Stimulated activated CD8-positive, alpha-beta memory T cell treated with anti-CD3 and anti-CD28 coated beads, Interleukin-7, amount 100 ng/mL, for 1 hour (primary cell): ENCODE measurements at places on chromosomes 3 and 15.

GRCh38 chr15:70376929-70377691 is 279.4 kb upstream of the TLE3 start:
- DNase-seq: no peak

GRCh38 chr3:42979044-42979972 is at the start of gene GASK1A:
Gene GASK1A, plus strand, starts transcription at chr3:42979311. Its CDS starts 332 bp downstream, at chr3:42979643.
- no peak for DNase-seq

- DNase-seq: no peak
These were observed 47.2 kb upstream of the PARL start for GRCh38 chr3:183931881-183932280.

DNA sequence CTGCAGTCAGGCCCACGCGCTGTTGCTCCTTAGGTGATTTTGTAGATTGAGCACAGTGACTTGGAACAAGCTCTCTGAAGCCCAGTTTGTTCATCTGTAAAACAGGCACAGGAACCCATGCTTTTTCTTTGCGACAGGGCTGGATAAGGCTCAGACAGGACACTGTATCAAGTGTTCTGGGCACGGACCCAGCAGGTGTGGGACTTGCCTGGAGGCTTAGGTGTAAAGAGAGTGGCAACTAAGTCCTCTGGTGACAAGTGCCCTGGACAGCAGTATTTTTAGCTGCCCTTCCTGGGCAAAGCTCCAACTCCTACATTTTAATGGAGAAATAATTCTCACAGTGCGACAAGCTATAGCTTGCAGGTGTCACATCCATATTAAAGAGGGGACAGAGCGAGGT is 32.2 kb downstream of the CD276 start:
- DNase-seq: no peak

DNA sequence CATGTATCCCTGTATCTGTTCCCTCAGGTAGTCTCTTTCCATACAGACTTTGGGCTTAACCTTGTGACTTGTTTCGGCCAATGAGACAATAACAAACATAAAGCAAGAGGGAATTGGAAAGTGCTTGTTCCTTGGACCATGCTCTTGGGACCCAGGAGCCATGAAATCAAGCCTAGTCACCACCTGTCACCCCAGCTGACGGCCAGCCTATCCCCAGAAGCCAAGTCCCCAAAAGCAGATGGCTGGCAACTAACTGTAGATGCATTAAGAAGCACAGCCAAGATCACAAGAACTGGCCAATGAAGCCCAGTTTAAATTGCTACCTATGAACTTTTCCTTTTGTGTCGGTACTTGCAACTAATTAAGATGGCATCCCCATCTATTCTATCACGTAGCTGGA is 822.0 kb downstream of the CADM2 start:
- DNase-seq: no peak

- no peak for DNase-seq
These were observed 196.5 kb upstream of the NAALADL2 start for GRCh38 chr3:174662653-174663052.

DNA sequence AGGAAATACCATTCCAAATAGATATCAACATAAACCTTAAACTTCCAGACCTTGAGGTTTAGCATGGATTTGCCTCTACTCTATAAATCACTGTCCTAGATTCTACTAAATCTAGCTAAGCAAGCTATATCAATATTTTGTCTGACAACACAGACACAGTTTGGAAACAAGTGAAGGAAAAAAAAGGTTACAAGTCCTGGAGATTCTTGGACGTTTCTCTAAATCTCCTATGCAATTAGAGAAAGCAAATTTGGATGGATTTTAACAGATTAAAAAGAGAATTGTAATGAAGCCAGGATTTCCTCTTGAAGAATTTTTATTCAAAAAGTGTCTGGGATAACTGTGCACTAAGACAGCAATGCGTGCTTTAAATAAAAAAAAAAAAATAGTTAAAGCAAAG is 441.1 kb upstream of the DPH6 start:
- no peak for DNase-seq

DNA sequence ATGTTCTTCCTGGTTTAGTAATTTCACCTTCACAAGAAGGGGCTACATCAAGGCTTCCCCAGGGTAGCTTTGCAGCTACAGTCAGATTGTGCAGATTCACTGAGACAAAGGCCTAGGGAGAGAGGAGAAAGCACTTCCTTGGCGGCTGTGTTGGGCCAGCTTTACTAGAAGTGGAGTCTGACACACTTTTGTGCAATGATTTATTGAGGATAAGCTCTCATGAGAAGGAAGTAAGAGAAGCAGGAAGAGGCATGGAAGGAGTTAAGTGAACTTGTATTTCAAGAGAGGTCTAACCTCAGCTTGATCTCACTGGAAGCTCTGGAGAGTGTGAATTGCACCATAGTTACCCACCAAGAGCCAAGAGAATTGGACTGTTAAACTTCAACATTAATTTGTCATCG is 78.9 kb downstream of the TGFBR2 start:
- DNase-seq: no peak

DNA sequence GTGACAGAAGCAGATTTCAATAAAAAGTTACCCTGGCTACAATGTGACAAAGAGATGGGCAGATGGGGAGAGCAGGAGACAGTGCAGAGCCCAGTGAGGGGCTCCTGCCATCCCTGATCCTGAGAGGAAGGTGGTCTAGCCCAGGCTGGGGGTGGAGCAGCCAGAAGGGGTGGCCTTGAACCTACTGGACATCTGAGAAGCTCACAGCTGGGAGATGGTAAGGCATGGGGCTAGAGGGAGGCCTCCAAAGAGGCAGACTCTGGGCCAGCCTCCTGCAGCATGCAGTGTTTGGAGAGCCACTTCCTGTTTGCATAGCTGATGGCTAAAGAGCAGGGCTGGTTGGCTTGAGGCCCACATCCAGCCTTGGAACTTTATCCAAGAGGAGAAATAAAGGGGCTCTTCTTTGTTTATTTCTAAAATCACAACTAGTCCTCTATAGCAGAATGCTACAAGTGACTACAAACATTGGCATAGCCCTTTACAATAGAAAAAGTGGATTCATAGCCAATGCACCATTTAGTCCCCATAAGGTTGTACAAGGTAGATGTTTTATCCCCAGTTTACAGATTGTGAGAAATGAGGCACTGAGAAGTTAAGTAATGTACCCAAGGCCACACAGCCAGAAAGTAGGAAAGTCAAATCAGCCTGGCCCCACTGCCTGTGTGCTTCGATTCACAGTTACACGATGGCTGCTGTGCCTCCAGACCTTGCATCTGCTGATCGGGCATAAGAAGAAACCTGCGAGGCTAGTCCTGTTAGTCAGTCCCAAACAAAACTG is 4.6 kb downstream of the EFCC1 start:
- DNase-seq: no peak

DNA sequence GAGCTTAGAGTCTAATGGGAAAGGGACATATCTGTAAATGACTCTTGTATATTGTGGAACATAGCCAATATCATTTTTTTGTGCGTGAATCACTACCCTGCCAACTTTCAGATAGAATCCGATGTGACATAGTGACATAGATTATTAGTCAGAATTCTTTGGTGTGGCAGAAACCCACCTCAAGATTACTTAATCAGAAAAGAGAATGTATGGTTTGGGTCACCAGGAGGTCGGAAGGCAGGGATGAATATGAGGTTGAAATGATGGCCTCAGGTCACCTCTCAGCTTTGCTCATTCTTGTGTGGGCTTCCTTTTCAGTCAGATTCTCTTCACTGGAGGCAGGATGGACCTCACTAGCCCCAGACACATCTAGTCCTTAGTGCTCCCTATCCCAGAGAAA is 41.4 kb downstream of the SNAPC5 start:
- DNase-seq: no peak

GRCh38 chr3:76826861-76827260 is 213.0 kb upstream of the ROBO2 start:
- no peak for DNase-seq

- no peak for DNase-seq
These were observed 698.7 kb downstream of the FHIT start for GRCh38 chr3:60552581-60552980.
